Activated naive CD4-positive, alpha-beta T cell (primary cell): ENCODE measurements at places on chromosomes 1 and 21.

- DNase-seq: no peak
These were observed 678 bp downstream of the MCM3AP start for GRCh38 chr21:46284733-46285132.

- no peak for DNase-seq
These were observed 6.6 kb downstream of the CCDC30 start for GRCh38 chr1:42469727-42470126.

GRCh38 chr1:53552146-53552861 lies 93.1 kb downstream of the DMRTB1 start:
- DNase-seq: no peak

- DNase-seq: no peak
These were observed 176.0 kb downstream of the GABPA start for GRCh38 chr21:25910809-25911208.

- no peak for DNase-seq
These were observed at the start of gene CFAP126 for GRCh38 chr1:161367684-161368400. Gene CFAP126, minus strand, starts transcription at chr1:161367876. Its CDS starts 8 bp downstream, at chr1:161367868.

- DNase-seq: no peak
These were observed 24.4 kb upstream of the BCAR3 start for GRCh38 chr1:93705892-93706500.

GRCh38 chr1:93446837-93447451 lies 974 bp upstream of the FNBP1L start:
- no peak for DNase-seq

DNA sequence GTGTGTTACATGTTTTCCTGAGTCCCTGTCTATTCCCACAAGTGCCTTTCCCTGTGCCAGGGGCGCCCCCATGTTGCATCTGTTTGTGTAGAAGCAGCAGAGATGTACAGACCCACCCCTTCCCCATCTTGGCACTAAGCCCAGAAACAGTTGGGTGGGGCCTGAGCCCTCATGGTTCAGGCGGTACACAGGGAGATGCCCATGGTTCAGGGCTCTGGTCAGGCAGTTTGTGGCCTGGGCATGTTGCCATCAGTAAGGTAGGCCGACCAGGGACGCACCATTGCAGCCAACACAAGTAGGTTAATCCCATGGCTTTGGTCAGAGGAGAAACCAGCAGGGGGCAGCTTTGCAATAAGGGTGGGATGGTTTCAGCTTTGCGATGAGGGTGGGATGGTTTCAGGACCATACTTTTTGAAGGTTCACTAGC lies 914 bp upstream of the ADGRB2 start:
- DNase-seq: no peak
